HEK293T (cell line): ENCODE measurements at places on chromosomes 2 and 18.

- no peak for DNase-seq
Measured at GRCh38 chr2:174615871-174616436, 18.4 kb upstream of the WIPF1 start.

GRCh38 chr2:64617631-64618151 is 36.0 kb downstream of the SERTAD2 start:
- no peak for DNase-seq

GRCh38 chr2:183950673-183951072 is 647.7 kb upstream of the ZNF804A start:
- DNase-seq = no peak

- DNase-seq = no peak
Measured at GRCh38 chr2:164323978-164324377, 297.3 kb downstream of the GRB14 start.

DNA sequence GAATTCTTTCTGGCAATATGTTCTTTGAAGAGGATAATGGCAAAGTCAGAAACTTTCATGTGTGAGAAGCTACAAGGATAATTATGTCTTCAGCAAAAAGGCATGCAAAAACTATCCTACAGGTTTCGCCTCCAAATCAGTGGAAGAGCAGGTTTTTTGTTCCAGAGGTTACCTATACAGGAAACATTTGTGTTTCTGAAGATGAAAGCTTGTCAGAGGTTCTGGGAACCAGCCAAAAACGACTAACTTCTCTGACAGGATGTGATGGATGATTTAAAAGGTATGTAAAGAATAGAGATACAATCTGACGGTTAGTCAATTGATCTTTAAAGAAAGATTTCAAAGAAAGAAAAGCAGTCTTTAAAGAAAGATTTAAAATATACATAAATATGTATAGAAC is 37.6 kb downstream of the RND3 start:
- DNase-seq = no peak

DNA sequence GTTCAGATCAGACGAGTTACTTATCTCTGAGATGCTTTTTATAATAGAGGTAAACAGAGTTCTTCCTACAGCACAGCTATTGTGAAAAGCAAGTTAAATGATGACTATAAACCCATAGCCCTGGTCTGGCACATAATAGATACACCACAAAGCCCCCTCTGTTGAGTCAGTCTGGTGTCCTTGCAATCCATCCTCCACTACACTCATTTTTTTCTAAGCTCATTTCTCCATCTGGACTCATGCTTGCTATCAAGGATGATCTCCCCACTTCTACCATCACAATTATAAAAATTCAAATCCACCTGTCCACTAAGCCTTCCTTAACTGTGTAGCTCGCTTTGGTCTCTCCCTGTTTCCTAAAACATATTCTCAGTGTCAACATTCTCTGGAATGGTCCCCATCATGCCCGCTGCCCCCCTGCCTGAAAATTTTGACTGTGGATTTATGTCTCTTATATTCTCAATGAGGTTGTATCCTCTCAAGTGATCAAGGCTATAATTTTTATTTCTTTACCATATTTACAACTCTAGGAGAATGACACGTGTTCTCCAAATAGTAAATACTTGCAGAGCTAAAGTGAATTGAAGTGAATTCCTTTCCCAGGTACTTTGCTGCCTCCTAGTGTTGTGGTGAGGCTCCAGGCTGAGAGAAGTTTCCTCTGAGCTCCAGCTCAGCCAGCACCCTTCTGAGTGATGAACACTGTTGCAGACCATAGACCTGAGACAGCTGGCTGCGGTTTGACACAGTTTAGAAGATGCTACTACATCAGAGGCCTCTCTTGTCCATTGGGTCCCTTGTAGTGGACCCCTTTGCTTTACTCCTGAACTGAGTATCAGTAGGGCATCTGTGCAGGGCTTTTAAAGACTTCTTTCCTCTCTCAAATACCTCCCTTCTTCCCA is 108.7 kb downstream of the DPP10 start:
- peak; percentile 37 for DNase-seq

DNA sequence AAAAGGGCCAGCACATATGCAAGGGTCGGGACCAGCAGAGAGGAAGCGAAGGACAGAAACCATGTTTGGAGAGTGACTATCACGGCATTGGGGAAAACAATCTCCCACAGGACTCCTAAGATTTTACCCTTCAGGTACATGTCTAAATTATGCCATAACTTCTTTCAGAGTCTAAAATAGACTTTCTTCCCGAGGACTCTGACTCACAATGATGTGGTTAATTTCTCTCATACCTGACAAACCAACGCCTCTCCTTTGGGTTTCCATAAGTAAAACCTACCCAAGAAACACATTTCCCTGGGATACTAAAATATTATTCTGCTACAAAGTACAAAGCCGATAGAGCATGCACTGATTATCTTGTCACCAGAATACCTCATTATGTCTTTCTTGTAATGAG is 127.8 kb upstream of the NETO1 start:
- DNase-seq = no peak

DNA sequence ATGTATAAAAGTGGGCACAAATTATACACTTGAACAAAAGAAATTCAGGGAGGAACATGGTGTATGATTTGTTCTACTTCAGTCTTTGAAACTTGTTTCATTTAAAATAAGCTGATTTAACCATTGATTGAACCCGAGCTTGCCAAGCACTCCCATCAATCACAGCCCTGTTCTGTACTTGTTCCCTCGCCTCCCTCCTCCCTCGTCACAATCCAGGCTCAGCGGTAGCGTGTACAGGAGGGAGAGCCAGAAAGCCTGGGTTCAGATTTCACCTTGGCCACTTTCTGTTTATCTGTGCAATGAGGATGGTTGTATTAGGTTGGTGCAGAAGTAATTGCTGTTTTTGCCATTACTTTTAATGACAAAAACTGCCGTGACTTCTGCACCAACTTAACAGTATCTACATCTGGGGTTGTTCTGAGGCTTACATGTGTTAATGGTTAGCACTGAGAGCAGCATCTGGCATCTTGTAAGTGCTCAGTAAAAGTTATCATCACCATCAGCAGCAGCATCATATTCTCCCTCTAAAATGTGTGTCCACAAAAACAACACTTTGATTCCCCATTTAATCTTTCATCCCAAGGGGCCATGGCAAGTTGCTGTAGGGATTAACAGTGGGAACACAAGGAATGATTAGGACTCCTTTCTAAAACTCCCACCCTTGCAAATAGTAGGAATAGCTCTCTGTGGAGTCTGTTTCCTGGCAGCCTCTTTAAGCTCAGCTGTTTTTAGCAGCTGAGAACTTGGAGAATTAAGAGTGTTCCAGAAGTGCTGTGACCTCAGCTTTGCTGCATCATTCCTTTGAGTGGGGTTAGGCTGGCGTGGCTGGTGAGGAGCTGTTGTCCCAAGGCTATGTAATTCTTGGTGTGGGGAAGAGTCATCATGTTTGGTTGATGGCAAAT is 4.7 kb downstream of the DPYSL5 start:
- no peak for DNase-seq

DNA sequence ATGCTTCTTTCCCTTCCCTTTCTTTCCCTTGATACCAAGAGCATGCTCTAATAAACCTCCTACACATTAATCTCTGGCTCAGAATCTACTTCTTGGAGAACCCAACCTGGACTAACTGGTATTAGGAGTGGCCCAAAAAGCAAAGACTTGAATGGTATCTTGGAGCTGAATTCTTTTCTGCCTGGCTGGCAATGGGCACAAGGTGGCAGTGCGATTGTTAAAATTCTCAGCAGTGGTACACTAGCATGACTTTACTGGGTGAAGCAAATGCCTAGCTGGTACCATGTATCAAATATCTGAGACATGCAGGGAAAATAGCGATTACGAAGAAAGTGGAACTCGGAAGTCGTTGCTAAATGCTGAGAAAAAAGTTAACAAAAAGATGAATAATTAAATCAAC is 376.1 kb downstream of the XIRP2 start:
- DNase-seq = no peak

GRCh38 chr18:7855028-7855427 is 287.9 kb downstream of the PTPRM start:
- DNase-seq = no peak

DNA sequence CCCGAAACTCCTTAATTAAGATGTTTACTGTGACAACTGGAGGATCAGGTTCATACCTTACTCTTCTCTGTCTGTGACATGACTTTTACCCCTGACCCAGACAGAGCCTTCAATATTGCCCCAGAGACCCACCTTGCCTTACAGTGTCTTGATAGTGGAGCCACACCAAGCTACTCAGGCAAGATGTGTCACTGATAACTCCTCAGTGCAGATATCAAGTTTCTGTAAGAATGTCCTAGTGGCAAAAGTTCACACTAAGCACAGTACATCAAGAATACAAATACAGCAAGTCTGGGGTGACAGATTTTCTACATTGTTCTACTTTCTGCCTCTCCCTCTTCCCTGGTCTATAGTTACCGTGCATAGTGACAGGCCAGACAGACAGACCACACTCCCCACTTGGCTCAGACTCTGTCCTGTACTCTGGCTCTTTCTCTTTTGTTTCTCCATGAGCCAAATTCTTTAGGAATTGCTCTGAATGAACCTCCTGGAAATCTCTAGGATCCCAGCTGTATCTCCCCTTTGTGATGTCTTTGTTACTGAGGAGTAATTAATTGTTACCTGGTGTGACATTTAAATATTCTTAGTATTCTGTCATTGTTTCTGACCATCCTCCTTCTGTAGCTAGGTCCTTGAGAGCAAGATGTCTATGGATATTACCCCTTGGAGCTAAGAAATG is 24.1 kb upstream of the APOB start:
- DNase-seq = no peak

DNA sequence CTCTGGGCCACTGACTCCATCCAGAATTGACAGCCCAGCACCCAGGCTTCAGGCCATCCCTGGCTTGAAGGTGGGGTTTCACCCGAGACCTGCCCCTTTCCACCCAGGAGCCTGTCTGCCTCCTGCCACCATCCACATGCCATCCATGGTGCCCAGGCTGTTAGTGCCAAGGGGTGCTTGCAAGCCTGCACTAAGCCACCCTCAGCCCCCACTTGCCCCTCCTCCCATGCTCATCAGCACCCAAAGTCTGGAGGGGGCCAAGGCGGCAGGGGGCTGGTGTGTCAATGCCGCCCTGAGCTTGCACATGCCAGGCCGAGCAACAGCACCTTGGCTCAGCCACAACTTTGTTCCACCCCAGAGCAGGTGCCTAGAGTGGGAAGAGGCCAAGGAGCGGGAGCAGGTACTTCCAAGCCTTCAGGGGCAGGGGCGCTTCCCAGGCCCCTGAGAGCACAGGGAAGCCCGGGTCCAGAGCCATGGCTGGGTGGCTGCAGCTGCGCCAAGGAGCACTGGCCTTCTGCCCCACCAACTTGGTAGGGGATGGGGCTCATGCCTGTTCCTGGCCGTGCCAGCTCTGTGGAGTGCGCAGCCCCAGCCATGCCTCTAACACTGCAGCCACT is 12.0 kb downstream of the SRD5A2 start:
- no peak for DNase-seq

DNA sequence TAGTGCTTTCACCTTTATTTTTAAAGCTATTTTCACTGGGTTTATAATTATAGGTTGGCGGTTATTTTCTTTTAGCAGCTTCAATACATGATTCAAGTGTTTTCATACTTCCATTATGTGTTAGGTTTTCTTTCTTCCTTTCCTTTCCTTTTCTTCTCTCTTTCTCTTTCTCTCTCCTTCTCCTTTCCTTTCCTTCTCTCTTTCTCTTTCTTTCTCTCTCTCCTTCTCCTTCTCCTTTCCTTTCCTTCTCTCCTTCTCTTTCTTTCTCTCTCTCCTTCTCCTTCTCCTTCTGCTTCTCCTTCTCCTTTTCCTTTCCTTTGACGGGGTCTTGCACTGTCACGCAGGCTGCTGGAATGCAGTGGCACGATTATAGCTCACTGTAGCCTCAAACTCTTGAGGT is 36.0 kb downstream of the HAUS1 start:
- DNase-seq = no peak

DNA sequence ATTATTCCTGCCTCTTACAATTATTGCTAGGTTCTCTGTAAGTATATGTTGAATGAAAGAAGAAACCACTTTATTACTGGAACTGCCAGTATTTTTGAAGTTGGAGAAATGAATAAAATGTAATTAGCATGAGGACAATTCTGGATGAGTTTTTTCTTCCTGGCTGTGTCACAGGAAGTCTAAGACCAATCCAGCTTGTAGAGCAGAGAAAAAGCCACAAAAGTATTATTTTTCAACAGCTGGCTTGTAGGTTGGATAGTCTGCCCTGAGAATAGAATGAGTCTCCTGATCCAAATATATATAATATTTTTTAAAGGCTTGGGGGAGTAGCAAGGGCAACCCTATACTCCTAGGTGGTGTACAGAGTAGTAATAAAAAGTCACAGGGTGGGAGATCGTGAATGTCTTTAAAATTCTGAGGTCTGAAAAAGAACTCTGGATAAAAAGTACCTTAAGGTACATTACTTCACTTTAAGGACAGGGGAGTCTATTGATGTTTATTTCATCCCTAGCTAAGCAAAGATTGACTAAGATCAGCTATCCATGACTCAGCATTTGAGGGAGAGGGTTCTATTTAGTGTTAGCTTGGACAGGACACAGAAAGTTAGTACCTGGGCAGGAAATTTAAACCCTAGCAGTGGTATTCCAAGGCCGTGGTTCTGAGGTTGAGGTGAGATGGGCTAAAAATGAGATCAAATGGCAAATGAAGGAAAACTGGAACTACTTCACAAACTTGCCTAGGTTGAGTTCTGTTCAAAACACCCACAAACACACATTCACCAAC is 31.7 kb downstream of the SLC40A1 start:
- no peak for DNase-seq

DNA sequence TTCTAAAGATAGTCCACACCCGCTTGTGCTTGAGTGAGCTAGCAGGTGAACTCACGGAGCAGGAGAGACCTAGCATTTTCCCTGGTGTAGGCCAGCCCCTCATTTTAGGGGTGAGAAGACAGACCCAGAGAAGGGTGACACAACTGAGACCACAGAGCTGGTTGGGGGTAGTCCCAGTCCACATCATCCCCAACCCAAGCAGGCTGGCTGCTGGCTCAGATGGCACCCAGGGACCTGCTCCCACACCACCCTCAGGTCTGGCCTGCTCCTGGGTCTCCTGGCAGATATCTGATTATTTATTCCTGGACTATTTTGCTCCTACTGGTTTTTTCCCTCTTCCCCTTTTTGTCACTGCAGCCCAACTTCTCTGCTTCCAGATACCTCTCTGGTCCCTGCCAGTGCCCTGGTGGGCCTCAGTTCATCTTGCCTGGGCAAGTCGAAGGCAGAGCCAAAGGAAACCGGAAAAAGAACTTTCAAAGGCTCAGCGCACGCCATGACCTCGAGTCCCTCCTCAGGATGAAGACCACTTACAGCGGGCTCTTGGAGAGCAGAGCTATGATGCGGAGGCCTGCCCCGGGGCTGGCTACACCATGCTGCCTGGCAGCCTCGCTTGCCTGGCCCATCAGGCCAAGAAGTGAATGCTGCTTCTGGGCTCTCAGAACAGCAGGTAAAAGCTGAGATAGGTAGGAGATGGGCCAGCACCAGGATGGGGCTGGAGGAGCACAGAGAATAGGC is 72.7 kb downstream of the POLR1A start:
- DNase-seq = no peak

- DNase-seq = no peak
Measured at GRCh38 chr2:235534678-235535422, 41.0 kb downstream of the AGAP1 start.

- DNase-seq = no peak
Measured at GRCh38 chr2:1162768-1163584, 212.3 kb downstream of the SNTG2 start.
